ENCODE measurements at places on chromosomes 12 and 14.

- no peak for DNase-seq
These were observed 26.5 kb upstream of the POC1B start for GRCh38 chr12:89552376-89552775.

GRCh38 chr12:90682398-90682797, 272.6 kb downstream of the CCER1 start:
- no peak for DNase-seq

DNA sequence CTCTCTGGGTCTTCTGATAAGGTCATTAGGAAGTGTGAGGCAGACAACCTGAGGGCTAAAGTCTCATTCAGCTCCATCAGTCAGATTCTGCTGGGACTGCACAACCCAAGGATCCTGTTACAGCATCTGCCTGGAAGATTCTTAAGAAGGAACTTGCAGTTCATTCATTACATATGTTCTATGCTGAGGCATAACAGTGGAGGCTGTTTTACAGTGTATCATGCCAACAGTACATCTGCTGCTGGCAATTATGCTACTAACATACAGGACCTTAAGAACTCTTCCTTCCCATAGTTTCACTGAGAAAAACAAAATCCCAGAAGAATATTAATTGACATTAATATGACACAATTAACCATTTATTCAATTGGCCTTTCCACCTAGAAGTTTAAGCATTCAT, 968.6 kb downstream of the DIO2 start:
- DNase-seq = no peak

GRCh38 chr14:52821805-52822250, 30.4 kb upstream of the GNPNAT1 start:
- no peak for DNase-seq

DNA sequence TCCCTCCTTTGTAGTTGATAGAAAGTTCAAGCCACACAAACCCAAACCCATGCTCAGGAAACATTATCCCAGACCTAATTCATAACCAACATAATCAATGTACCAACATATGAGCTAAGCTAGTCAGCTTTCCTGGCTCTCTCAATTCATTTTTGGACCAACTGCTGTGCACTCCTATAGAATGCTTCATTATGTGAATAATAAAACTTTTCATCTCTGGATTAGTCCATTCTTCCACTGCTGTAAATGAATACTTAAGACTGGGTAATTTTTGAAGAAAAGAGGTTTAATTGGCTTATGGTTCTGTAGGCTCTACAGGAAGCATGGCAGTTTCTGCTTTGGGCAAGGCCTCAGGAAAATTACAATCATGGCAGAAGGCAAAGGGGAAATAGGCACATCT, 651.9 kb downstream of the RERGL start:
- no peak for DNase-seq

- no peak for DNase-seq
These were observed 130.7 kb downstream of the TMTC2 start for GRCh38 chr12:82817368-82817767.

DNA sequence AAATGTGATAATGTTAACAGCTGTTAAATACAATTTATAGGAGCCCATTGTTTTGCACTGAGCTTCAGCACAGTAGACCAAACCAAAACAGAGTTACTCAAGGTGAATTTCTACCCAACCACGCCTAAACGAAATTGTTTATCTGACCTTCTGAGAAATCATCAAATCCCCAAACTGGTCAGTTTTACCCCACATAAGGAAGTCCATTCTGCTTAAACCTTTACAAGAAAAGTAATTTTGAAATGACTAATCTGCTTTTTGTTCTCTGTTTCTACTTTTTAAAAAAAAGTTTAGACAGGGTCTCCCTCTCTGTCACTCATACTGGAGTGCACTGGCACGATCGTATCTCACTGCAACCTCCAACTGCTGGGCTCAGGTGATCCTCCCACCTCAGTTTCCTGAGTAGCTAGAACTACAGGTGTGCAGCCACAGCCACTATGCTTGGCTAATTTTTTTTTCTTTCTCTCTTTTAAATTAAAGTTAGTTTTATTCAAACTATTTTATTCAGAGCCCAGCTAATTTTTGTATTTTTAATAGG, 1.4 kb upstream of the RNF10 start:
- no peak for DNase-seq

- no peak for DNase-seq
These were observed 266.5 kb downstream of the PAWR start for GRCh38 chr12:79424109-79424721.

- no peak for DNase-seq
These were observed 145.5 kb downstream of the PTPN11 start for GRCh38 chr12:112564160-112564784.

DNA sequence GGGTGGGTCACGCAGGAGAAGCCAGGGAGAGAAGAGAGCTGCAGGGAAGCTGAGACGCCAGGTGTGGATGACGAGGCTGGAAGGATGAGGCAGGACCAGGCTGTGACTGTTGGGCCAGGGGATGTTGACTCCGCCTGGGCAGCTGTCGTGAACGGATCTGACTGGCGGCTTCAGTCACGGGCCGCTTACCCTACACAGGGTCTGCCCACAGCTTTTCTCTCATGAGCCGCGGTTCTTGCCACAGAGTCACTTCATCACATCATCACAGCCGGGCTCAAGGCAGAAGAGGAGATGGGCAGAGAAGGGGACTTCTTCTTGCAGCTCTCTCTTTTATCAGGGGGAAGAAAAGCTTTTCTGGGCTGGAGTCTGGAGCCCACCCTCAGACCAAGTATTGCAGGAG, 7.7 kb downstream of the CLBA1 start:
- DNase-seq = no peak

- DNase-seq = no peak
These were observed 57.7 kb upstream of the NPFF start for GRCh38 chr12:53564941-53565340.

DNA sequence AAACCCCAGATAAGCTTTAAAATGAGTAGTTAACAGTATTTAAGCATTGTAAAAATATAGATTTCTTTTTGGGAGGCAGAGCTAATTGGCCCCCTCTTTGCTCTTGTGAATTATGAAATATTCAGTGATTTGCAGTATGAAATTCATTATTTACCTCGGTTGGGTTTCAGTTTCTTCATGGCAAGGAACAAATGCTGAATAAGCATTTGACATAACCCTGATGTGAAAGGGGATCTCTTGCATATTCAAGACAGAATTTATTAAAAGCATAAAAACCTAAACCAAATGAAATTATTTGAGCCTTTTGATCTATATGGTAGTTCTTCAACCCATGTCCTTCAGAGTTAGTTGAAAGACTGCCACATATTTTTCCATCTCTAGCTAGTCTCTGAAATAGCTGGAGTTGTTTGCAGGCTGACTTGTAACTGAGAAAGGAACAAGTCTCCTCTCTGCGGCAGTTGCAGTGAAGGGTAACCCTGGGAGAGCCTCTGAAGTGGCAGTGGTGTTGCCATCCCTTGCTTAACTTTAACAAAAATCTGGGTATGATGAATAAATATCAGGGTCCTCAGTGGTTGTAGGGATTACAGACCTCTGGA, 690 bp downstream of the AKAP6 start:
- DNase-seq = no peak

GRCh38 chr14:104401785-104402184, 177.8 kb upstream of the C14orf180 start:
- DNase-seq = no peak

DNA sequence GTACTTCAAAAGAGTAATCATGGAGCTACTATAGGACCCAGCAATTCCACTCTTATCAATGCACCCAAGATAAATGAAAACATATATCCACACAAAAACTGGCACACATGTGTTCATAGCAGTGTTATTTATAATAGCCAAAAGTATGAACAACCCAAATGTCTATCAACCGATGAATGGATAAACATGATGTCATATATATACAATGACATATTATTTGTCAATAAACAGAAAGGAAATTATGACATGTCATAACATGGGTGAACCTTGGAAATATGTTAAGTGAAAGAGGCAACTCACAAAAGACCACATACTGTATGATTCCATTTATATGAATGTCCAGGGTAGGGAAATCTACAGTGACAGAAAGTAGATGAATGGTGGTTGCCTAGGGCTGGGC, 347.1 kb upstream of the DDHD1 start:
- no peak for DNase-seq

DNA sequence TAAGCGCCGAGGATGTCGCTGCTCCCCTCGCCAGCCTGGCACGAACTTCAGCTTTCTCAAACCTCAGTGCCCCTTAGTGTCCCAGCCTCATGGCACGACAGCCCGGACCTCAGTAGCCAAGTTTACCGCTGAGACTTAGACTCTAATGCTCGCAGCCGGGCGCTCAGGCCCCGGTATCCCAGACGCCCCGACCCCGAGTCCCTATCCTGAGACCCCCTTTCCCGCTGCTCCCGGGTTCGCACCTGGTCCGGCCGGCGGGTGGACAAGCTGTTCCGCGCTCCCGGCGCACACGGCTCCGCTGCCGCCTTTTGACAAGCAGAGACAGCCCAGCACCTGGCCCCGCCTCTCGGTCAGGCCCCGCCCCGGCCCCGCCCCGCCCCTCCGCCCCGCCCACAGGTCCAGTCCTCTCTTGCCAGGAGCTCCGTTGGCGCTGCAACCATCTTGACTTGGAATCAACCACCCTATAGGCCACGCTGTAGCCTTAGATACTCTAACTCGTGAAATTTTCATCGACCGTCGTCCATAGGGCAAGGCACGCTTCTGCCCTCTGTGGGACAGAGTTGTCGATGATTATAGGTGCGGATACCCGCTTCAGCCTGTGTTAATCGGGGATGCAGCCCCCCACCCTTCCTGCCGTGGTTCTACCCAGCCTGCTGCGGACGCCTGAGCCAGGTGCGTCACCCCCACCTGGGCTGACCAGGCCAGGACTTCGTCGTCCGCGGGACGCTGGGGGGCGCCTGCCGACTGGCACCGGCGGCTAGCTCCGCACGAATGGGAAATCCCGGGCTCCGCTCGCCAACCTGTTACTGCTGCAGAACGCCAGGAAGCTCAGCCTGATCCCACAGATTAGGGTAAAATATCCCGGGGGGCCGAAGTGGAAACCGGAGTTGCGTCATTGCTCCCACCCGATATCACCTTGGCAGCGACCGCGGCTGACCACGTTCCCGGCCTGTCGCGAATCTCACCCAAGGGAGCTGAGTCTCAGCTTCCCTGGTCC, at the start of gene VDR:
Gene VDR (minus strand): TSS at position 282 of the 997 bp plus-strand sequence. CDS start 25,881 bp downstream, outside the sequence.
- DNase-seq = peak; percentile 76

- no peak for DNase-seq
These were observed 88.0 kb upstream of the TMEM132C start for GRCh38 chr12:128178966-128179365.

DNA sequence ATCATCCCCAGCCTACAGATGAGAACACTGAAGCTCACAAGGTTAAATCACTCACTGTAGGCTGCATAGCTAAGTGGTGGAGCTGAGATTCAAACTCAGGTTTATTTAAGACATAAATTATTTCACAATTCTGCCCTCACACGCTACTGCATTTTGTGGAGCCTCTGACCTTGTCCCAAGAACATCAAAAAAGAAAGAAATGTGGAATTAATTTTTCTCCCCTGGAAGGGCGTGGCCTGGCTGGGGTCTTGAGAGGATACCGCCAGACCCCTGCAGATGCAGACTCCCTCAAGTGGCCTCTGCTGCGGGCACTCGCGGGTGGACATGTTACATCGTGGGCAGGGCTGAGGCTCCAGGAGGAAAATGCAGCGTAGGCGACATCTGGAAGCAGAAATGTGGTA, 40.6 kb downstream of the LTBP2 start:
- no peak for DNase-seq

GRCh38 chr14:38108681-38109080, 99.0 kb upstream of the SSTR1 start:
- DNase-seq = no peak

DNA sequence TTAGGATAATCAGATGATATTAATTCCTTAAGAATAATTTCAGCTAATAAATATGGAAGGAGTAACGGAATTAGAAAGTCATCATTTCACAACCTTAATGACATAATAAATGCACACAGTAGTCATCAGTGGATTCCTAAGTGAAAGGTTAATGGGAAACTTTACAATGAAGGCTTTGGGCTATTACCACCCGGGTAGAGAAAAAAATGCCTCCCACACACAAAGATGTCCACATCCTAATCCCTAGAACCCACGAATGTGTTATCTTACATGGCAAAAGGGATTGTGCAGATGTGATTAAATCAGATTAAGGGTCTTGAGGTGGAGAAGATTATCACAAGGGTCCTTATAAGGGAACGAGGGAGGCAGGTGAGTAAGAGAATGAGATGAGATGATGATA, 5.6 kb downstream of the TMED10 start:
- DNase-seq = no peak

- no peak for DNase-seq
These were observed 7.1 kb upstream of the ASCL1 start for GRCh38 chr12:102950107-102950949.

- no peak for DNase-seq
These were observed 16.3 kb upstream of the HIF1A start for GRCh38 chr14:61678975-61679374.

DNA sequence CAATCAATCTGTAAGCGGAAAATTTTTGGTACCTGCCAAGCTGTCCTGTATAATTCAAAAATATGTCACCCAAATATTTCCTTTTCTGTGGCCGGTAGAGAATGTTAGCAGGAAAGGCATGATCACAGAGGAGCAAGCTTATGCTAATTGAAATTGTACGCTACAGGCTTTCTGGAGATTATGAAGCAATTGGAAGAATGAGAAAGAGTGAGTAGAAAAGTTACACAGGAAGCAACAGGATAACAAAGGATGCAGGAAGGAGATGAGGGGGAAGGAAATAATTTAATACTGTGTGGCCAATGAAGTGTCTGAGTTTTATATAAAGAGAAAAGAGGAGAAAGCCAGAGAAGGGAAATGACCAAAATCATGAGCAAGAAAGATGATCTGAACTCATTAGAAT, 627.2 kb upstream of the STXBP6 start:
- DNase-seq = no peak
